ENCODE measurements at places on chromosomes 1 and 21. TPM values are rescaled to one million over a fixed set of nuclear protein-coding genes. Genes with fewer than 3 reads are reported as not detected.

Gene HES2
- not detected for total RNA-seq

- no peak for DNase-seq
Measured at GRCh38 chr21:33011462-33011861, 14.3 kb upstream of the OLIG2 start.

DNA sequence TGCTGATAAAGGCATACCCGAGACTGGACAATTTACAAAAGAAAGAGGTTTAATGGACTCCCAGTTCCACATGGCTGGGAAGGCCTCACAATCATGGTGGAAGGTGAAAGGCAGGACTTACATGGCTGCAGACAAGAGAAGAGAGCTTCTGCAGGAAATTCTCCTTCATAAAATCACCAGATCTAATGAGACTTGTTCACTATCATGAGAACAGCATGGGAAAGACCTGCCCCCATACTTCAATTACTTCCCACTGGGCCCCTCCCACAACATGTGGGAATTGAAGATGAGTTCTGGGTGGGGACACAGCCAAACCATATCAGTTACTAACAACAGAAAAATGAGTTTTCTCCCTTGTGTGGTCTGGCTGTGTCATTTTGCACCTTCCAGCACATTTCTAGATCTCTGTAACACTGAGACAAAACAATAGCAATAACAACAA is 741.4 kb downstream of the KCNT2 start:
- DNase-seq, result no peak

Gene RUNX1
- total RNA-seq, result 92.1 TPM

Gene GPR52
- total RNA-seq, result 7.7 TPM

Gene WARS2
- 15.1 TPM for total RNA-seq

GRCh38 chr1:52229494-52229893 is 87.6 kb downstream of the ZFYVE9 start:
- no peak for DNase-seq

DNA sequence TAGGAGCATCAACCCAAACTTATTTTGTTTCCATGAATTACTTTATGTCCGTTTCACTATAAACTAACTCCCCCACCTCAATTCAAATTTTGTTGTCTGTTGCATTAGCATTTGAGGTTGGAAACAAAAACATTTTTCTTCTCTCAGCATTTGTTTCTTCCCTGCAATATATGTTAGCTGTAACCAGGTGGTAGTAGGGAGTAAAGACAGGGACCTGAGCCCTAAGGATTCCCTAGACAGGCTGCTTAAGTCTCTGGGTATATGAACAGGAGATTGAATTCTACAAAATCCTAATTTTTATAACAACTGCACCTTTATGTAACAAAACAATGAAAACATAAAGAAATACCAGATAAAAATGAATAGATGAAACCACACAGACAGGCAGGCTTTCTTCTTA is 242.6 kb downstream of the PAPPA2 start:
- no peak for DNase-seq

- DNase-seq, result no peak
Measured at GRCh38 chr21:18369115-18369514, 34.5 kb downstream of the TMPRSS15 start.

Gene FAM177B
- total RNA-seq, result 3.5 TPM

DNA sequence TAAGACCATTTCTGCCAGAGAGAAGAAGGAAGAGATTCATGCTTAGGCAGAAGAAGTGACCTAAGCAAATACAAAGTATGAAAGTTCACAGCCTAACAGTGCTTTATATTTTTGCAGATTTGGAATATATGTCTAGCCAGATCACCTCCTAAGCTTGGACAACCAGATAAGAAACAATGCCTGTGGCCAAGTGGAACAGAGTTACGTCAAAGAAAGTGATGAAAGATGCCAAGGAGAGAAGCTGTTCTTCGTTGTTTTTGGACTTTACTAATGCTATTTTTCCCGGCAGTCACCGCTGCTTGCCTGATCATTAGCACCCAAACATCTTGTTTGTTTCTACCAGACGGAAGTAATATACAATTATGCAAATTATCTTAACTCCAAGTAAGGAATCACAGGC is 489.2 kb upstream of the C1orf87 start:
- no peak for DNase-seq

- DNase-seq, result no peak
Measured at GRCh38 chr1:234617986-234618736, 8.2 kb upstream of the IRF2BP2 start.

DNA sequence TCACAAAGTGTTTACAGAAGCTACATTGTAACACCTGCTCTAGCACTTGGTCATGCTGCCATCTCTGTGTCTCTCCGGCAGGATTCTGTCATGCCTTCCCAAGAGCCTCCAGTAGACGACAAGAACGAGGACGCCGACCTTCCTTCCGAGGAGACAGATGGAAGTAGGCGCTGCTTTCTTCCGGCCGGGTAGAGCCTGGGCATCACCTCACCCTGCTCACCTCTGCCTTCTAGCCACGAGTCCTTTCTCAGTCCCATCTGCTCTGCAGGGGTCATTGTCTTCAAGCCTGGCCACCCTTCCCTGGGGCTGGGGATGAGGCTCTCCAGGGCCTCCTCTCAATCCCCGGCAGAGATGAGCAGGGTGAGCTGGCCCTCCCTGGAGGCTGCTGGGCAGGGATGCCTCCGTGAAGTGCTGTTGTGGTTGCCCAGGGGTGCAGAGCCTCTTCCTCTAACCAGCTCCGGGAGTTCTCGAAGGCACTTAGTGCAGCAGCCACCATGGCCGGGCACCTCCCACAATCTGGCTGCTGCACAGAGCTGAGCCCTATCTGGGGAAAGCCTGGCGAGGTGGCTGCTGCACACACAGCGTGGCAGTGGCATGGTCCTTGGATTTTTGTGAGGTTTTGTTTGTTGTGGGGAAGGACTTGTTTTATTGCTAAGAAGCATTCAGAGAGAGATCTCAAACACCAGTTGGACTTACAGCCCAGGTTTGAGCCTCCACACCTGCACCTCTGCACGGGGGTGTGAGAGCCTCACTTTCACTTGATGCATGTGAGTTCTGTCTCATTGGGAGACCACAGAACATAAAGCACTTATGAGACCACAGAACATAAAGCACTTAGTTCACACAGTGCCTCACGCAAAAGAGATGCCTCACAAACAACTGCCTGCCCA is 48.4 kb downstream of the FAAP20 start:
- DNase-seq, result no peak

Gene C1orf115
- 20.0 TPM for total RNA-seq

Gene PIP5K1A
- 77.7 TPM for total RNA-seq

- DNase-seq, result no peak
Measured at GRCh38 chr1:79839882-79840281, 833.4 kb upstream of the ADGRL4 start.

Gene RHBDL2
- total RNA-seq, result not detected

- no peak for DNase-seq
Measured at GRCh38 chr1:207628776-207629175, 16.2 kb upstream of the CR1L start.

DNA sequence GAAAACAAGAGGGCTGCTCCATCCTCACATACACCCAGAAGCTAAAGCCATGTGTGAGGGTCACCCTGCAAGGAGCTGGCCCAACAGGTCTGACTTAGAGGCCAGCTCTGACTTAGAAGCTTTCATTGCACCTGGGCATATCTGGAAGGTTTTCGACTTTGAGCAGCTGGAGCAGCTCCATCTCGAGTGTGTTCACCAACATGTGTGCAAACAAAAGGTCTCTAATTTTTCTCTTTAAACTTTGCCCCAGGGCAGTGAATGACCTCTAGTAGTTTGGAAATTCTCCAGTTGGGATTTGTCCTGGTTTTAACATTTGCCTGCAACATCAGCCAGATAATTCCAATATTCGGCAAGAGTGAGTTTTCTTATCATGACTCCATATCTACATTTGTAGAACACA is 108.3 kb downstream of the TNR start:
- DNase-seq, result no peak

DNA sequence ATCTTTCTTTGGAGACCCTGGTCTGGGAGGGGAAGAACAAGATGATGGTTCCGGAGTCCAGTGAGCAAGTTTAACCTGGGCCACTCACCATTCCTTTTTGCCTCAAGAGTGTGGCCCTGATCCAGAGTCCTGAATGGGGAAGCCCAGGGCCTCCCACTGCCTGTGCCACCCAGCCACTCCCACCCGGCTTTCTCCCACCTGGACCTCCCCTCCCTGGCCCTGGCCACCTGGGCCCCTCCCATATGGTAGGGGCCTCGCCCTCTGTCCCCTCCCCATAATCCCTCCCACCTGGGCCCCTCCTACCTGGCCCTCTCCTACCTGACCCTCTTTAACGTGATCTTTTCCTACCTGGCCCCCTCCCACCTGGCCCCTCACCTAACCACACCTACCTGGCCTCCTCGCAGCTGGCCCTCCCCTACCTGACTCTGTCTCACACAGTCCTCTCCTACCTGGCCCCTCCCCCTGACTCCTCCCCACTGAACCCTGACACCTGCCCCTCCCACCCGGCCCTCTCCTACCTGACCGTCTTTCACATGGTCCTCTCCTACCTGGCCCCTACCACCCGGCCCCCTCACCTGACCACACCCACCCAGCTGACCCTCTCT is 220.7 kb upstream of the VAMP3 start:
- DNase-seq, result no peak

GRCh38 chr21:25513810-25514209 is 93.5 kb downstream of the MRPL39 start:
- no peak for DNase-seq

GRCh38 chr1:204065174-204065985 is 7.5 kb upstream of the SOX13 start:
- no peak for DNase-seq

Data from activated B cell treated with CpG ODN at 0.5 μM for 24 hours (primary cell).